Kidney (tissue), 22 donors: ENCODE measurements at places on chromosomes 5 and 9.

GRCh38 chr5:43140286-43140685 lies 19.6 kb downstream of the ZNF131 start:
- DNase-seq = no peak

- no peak for DNase-seq
These were observed 5.8 kb upstream of the TRIM41 start for GRCh38 chr5:181217111-181217802.

- no peak for DNase-seq
These were observed 280.7 kb downstream of the SPOCK1 start for GRCh38 chr5:137218471-137218870.

- DNase-seq = no peak
These were observed 27.4 kb downstream of the RCL1 start for GRCh38 chr9:4820168-4820567.

GRCh38 chr5:102799017-102799416 lies 43.9 kb downstream of the PAM start:
- DNase-seq = no peak

GRCh38 chr9:34171753-34172535 lies 6.9 kb upstream of the UBAP1 start:
- DNase-seq = no peak

GRCh38 chr9:129223551-129224208 lies 45.6 kb upstream of the IER5L start:
- no peak for DNase-seq

DNA sequence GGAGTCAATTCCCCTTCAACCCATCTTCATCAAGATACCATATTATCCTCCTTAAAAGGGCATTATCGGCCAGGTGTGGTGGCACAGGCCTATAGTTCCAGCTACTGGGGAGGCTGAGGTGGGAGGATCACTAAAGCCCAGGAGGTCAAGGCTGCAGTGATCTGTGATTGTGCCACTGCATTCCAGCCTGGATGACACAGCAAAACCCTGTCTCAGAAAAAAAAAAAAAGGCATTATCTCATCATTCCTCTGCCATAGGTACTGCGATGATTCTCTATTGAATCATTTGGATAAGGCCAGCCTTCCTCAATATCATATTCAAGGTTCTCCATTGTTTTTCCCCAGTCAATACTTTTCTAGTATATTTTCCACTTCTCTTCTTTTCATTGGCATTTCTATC lies 39.2 kb upstream of the RAB3C start:
- no peak for DNase-seq

- DNase-seq = no peak
These were observed 1.1 kb upstream of the OTULINL start for GRCh38 chr5:14580398-14581034.

DNA sequence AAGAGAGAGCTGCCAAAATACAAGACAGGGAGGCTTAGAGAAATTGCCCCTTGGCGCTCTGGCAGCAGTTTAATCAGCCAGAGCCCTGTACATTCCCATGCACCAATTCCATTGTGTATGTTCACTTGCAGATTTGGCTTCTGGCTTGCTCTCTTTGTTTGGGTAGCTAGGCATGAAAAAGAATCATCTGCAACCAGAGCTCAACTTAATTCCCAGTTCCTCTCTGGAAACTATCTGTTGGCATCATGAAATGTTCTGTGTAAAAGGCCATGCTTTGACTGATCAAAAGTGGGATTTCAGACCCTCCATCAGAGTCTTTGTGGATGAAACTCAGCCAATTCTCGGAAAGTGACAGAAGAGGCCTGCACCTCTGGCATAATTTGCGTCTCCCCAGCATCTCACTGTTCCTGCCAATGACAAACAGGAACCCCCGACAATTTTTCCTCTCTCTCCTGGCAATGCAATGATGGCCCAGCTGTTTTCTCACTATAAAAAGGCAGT lies 53.8 kb upstream of the RAD23B start:
- DNase-seq = no peak

GRCh38 chr5:3031733-3032378 lies 280.4 kb upstream of the IRX2 start:
- no peak for DNase-seq
